ENCODE measurements at places on chromosomes 13 and 19.

GRCh38 chr13:40801255-40802217, 12.1 kb downstream of the SLC25A15 start:
- no peak for DNase-seq

GRCh38 chr13:113053376-113053775, 52.2 kb upstream of the F7 start:
- DNase-seq: no peak

DNA sequence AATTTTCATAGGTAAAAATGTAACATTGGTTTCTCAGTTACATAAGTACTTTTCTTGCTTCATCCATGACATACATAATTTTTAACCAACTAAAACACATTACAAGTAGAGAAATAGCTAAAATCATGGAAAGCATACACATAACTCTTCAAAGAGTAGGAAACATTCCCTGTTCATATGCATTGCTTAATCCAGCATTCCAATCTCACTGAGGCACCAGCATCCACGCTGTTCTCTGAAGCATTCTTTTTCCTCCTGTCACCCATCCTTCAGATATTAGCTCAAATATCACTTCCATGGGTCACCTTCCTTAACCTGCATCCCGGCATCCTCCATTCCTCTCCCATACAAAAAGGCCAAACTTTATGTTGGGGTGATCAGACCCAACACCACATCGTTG, 79.1 kb downstream of the ZNF254 start:
- no peak for DNase-seq

DNA sequence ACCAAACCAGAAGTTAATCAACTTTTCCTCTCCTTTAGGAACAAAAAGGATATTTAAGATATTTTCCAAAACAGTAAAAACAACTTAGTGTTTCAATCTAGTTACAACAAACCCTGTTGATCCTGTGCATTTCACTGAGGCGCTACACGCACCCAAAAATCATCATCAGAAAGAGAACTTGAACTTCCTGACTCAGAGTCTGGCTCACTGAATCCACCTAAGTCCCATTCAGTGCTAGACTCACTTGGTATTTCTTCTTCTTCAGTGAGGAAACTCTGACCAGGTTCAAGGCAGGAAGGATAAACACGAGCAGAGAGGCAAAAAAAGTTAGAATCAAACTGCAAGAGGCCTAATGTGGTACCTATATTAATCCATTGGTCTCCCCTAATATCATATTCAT, 2.2 kb downstream of the KBTBD6 start:
- DNase-seq: no peak

- no peak for DNase-seq
Observed at GRCh38 chr13:25180775-25181537, 8.9 kb upstream of the AMER2 start.

Measured in NT2/D1 (cell line).